ENCODE measurements at places on chromosomes 13 and 19.

GRCh38 chr19:16520986-16521624, 21.1 kb downstream of the CHERP start:
- no peak for DNase-seq

- no peak for DNase-seq
These were observed 2.0 kb upstream of the LILRB2 start for GRCh38 chr19:54282686-54283470.

DNA sequence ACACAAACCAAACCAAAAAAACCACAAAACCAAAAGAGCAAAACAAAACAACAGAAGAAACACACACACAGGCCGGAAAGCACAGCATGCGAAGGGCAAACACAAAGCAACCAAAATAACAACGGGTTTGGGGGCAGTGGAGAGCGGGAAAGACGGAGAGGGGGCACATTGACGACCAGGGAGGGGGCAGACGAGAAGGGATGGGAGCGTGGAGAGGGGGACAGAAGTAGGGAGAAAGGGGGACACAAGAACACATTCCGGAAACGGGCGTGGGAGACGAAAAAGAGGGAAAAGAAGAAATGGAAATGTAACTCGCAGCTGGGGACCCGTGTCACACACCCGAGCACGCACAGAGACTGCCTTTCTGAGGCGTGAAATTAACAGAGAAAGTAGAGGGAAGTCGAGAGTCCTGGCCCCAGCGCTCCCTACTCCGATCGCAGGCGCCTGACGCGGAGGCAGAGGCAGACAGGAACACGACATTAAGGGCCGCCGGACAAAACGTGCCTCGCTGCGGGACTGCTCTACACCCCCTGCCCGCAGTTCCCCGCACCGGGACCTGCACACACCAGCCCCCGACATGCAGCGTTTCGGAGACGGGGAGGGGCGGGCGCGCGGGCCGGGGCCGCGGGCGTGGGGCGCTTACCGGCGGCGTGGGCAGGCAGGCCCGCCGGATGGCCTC, 652 bp downstream of the POU4F1 start:
- DNase-seq: no peak

- no peak for DNase-seq
These were observed 4.9 kb upstream of the SLC25A15 start for GRCh38 chr13:40784540-40784939.

DNA sequence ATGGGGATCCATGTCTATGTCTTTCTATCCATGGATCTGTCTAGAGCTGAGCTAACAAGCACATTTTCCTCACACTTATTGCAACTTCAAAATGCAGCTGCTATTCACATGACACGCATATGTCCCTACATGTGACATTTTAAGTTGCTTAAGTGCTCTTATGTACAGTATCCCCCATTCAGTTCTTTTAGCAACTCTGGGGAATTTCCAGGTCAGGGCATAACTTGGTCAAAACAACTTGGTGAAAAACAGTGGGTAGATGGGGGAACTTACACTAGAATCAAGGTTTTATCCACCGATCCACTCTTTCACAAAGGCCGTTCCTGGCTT, 73.0 kb downstream of the COL4A1 start:
- DNase-seq: no peak

All from cerebellar nuclear complex (tissue), 1 donor.